ENCODE measurements at places on chromosomes 3 and 15. TPM values are rescaled to one million over a fixed set of nuclear protein-coding genes. Genes with fewer than 3 reads are reported as not detected.

Gene STIMATE
- total RNA-seq = 39.6 TPM

Gene TRIM42
- not detected for total RNA-seq

Gene SI
- total RNA-seq = not detected

Gene CLPX
- total RNA-seq = 26.2 TPM

Gene FMN1
- 1.1 TPM for total RNA-seq

Gene CP
- not detected for total RNA-seq

Gene ALDH1L1
- not detected for total RNA-seq

Gene CACNA1D
- total RNA-seq = not detected

Gene UBA7
- total RNA-seq = 24.4 TPM

Gene TMEM40
- 0.18 TPM for total RNA-seq

Gene ZNF501
- 8.8 TPM for total RNA-seq

Gene LEKR1
- total RNA-seq = 6.4 TPM

Gene IL17RC
- total RNA-seq = 0.54 TPM

Gene SLC24A5
- total RNA-seq = not detected

Gene GP9
- total RNA-seq = not detected

Gene C3orf20
- total RNA-seq = not detected

DNA sequence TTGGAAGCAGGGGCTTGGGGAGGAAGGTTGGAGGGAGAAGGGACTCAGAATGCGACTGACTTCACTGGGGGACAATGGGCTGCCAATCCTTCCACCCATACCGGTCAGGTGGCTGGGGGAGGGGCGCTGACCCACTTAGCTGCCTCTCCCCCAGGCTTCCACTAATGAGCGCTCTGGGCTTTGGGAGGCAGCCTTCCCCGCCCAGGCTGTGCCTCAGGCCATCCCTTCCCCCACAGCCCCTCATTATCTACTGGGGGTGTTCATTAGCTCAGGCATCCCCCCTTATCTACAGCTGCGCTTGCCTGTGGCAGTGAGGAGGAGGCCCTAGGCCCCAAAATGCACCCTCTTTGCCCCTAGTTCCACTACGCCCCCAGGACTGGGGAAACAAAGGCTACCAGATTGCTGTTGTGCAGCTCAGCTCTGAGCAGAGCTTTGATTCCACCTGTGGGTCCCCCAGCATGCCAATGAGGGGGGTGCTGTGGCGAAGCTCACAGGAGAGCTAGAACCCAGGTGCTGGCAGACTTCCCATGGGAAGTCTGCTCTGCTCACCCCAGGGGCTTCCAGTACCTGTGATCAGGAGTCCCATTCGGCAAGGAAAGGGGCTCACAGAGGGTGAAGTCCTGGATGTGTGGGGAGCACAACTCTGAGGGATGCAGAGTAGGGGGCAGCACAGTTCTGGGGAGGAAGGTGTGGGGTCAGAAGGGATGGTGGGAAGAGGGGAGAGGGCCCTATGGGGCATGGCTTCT is 29.4 kb upstream of the SEMA3F start:
- no peaks in the 10 kb centered on the region for H3K27me3 ChIP-seq
- DNase-seq = no peak
- H3K4me3 ChIP-seq = no peak overlapping the region
- H3K4me1 ChIP-seq = no peaks in the 10 kb centered on the region

GRCh38 chr3:53842436-53843194 is 3.6 kb downstream of the CHDH start:
- no peak overlapping the region for H3K4me3 ChIP-seq
- no peaks in the 10 kb centered on the region for H3K27me3 ChIP-seq
- no peak for DNase-seq
- no peak overlapping the region for H3K27ac ChIP-seq

- peak overlapping the region; percentile 89 for H3K27ac ChIP-seq
- H3K4me3 ChIP-seq = no peak overlapping the region
- H3K27me3 ChIP-seq = no peaks in the 10 kb centered on the region
- no peaks in the 10 kb centered on the region for H3K36me3 ChIP-seq
- DNase-seq = peak; percentile 51
These were observed 60.3 kb upstream of the HERC1 start for GRCh38 chr15:63893866-63894661.

DNA sequence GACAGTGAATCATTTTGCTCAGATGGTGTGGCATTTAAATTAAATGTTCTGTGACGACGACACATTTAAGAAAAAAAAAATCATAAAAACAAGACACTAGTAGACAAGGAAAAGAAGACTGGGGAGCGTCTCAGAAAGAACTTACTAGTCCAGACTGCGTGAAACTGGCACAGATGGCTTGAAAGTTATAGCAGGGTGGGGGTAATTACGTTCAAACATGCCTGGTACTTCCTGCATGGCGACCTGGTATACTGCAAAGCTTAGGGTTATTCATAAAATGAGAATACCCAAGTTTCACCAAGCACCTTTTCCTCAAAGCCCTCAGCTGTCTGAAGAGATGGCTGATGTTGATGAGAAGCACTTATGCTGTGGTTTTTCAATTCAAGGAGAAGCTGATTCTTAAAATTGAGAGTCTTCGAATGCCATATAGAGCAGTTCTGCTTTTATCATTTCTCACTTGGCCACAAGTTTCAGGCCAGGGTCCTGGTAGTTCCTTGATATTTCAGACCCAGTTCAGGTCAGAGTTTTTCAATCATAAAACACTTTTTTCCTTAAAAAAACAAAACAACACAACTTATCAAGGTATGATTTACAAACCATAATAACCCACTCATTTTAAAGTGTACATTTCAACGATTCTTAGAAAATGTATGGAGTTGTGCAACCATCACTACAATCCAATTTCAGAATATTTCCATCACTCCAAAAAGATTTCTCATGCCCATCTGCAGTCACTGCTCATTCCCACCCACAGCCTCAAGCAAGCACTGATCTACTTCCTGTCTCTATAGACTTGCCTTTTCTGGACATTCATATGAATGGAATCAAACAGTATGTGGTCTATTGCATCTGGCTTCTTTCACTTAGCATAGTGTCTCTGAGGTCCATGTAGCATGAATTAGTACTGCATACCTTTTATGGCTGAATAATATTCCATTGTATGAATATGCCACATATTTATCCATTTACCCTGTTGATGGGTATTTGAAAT is 24.7 kb downstream of the PCOLCE2 start:
- H3K27ac ChIP-seq = no peak overlapping the region
- H3K27me3 ChIP-seq = no peaks in the 10 kb centered on the region
- no peak for DNase-seq
- H3K36me3 ChIP-seq = no peaks in the 10 kb centered on the region
- no peaks in the 10 kb centered on the region for H3K4me1 ChIP-seq

- no peaks in the 10 kb centered on the region for H3K36me3 ChIP-seq
- H3K27ac ChIP-seq = no peak overlapping the region
- no peaks in the 10 kb centered on the region for H3K27me3 ChIP-seq
- no peaks in the 10 kb centered on the region for H3K4me1 ChIP-seq
- no peak overlapping the region for H3K4me3 ChIP-seq
- DNase-seq = no peak
These were observed 56.7 kb upstream of the NUDT16 start for GRCh38 chr3:131324923-131325322.

DNA sequence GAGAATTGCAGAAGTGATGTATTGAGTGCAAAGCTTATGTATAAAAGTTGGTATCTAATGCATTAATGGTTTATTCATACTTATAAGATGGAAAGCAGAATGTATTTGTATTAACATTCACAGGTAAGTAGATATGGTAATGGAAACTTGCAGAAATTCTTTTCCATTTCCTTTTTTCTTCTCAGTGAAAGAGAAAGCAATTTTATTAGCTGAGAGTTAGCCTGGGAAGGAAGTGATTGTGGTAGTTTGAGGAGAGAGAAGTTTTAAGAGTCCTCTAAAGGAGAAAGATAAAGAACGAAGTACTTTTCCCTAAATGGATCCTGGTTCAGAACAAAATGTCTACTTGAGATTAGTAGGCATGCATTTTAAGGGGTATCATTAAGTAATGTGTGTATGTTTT is 60.1 kb upstream of the OSTN start:
- H3K27me3 ChIP-seq = no peaks in the 10 kb centered on the region
- no peak overlapping the region for H3K4me3 ChIP-seq
- no peaks in the 10 kb centered on the region for H3K4me1 ChIP-seq
- H3K36me3 ChIP-seq = no peaks in the 10 kb centered on the region
- H3K27ac ChIP-seq = no peak overlapping the region

DNA sequence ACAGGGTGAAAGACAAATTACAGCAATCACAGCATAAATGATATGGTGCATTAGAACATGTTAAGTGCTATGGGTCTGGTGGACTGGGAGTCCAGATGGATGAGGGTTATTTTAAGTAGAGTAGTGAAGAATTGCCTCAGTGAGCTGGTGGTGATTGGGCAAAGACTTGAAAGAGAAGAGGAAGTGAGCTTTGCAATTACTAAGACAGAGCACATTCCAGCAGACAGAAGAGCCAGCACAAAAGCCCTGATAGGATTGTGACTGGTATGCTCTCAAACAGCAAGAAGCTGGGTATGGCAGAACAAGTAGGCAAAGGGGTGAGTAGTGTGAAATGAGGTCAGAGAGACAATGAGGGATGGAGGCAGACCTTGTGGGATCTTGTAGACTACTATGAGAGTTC is 2.1 kb upstream of the ACKR4 start:
- DNase-seq = peak; percentile 52
- H3K4me1 ChIP-seq = peaks cover 57% of the 10 kb centered on the region
- H3K27me3 ChIP-seq = no peaks in the 10 kb centered on the region
- H3K36me3 ChIP-seq = peaks cover 3% of the 10 kb centered on the region
- peak overlapping the region; percentile 73 for H3K27ac ChIP-seq

DNA sequence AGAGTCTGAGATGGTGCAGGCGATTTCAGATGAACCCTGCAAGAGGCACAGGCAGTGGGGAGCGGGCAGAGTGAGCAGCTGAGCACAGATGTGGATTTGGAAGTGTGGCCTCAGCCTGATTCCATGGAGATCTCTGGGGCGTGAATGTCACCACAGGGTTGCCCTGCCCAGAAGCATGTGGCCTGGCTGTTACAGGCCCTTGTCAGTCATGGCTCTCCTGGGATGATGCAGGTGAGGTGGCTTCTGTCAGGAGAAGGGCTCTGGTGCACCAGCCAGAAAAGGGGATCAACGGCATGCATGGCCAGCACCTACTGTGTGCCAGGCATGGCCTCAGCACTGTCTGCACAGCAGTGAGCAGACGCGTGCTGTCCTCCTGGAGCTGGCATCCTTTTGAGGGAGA is 11.9 kb downstream of the HDAC11 start:
- no peaks in the 10 kb centered on the region for H3K36me3 ChIP-seq
- H3K27ac ChIP-seq = no peak overlapping the region
- no peak overlapping the region for H3K4me3 ChIP-seq
- H3K4me1 ChIP-seq = no peaks in the 10 kb centered on the region
- H3K27me3 ChIP-seq = no peaks in the 10 kb centered on the region
- no peak for DNase-seq

- H3K27me3 ChIP-seq = no peaks in the 10 kb centered on the region
- no peaks in the 10 kb centered on the region for H3K4me1 ChIP-seq
- no peak overlapping the region for H3K27ac ChIP-seq
- DNase-seq = no peak
- H3K4me3 ChIP-seq = no peak overlapping the region
These were observed 137.3 kb downstream of the MECOM start for GRCh38 chr3:169526246-169526645.

DNA sequence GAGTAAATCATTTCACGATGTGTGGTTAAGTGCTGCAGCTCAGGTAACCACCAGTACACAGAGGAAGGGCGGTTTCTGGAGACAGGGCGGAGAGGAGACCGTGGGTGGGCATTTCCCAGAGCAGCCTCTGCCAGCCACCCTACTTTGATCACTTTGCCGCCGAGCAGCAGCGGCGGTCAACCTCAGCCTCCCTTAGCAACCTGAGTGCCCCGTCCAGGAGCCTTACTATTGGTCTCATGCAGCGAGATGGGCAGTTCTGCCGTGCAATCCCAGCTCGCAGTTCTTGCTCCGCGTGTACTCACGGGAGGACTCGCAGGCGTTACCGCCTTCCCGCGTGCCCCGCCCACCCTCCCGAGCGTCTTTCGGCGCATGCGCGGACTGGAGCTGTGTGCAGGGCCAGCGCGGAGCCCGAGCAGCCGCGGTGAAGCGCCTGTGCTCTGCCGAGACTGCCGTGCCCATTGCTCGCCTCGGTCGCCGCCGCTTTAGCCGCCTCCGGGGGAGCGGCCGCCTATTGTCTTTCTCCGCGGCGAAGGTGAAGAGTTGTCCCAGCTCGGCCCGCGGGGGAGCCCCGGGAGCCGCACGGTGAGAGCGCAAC is at the start of gene AKAP13:
Gene AKAP13, plus strand, starts transcription at position 387 of the 595 bp plus-strand sequence. CDS start 105,118 bp downstream, outside the sequence.
- peak within 1 kb of the TSS; percentile 86 for H3K27ac ChIP-seq
- peak within 1 kb of the TSS; percentile 85 for H3K4me3 ChIP-seq
- peak; percentile 99 for DNase-seq
- no peaks in the 10 kb centered on the region for H3K27me3 ChIP-seq
- H3K4me1 ChIP-seq = peaks cover 48% of the 10 kb centered on the region
- H3K36me3 ChIP-seq = peaks cover 12% of the 10 kb centered on the region

DNA sequence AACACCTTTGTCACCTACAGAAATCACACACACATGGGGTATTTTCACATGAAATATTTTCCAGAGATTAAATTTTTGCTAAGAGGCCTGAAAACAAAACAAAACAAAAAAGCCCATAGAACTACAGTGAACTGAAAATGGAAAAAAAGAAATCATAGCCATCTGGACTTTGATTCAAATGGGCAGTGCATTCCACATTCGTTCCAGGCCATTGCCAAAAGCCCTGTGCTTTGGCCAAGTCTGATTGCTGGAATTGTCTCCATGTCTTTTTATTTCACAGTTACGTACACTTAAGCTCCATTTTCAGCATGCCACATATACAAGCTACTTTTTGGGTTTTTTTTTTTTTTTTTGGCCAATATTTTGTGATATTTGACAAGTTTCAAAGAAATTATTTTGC is 47.1 kb downstream of the TFG start:
- DNase-seq = no peak
- peaks cover 10% of the 10 kb centered on the region for H3K4me1 ChIP-seq

- no peak overlapping the region for H3K4me3 ChIP-seq
- H3K27ac ChIP-seq = no peak overlapping the region
- peak; percentile 57 for DNase-seq
- no peaks in the 10 kb centered on the region for H3K27me3 ChIP-seq
- no peaks in the 10 kb centered on the region for H3K4me1 ChIP-seq
These were observed 985.6 kb downstream of the EPHA3 start for GRCh38 chr3:90092994-90093393.

- no peaks in the 10 kb centered on the region for H3K27me3 ChIP-seq
- no peaks in the 10 kb centered on the region for H3K4me1 ChIP-seq
- H3K36me3 ChIP-seq = no peaks in the 10 kb centered on the region
- H3K27ac ChIP-seq = no peak overlapping the region
These were observed 117.1 kb downstream of the TPRA1 start for GRCh38 chr3:127473244-127474024.

DNA sequence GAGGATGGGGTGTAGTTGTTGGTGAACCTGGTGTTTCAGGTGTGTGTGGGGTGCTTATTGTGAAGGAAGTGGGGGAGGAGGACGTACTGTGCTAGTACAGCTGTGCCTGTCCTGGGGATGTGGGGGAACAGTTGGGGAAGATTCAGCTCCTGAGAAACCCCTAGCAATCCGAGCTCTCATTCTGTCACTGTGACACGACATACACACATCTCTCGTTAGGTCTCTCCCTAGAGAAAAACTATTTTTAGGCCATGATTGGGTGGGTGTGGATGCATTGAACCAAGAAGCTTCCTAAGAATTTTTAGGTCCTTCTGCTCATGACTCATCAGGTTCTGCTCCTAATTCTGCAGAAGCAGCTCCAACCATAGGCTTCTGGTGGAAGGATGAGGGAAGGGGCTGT is 54.3 kb downstream of the SLC30A4 start:
- H3K4me3 ChIP-seq = no peak overlapping the region
- no peak overlapping the region for H3K27ac ChIP-seq
- no peaks in the 10 kb centered on the region for H3K27me3 ChIP-seq
- DNase-seq = no peak

Measured in Karpas-422 (cell line).